ENCODE measurements at places on chromosomes 12 and 14.

GRCh38 chr12:93242154-93242972 lies 135.4 kb upstream of the NUDT4 start:
- DNase-seq: no peak

DNA sequence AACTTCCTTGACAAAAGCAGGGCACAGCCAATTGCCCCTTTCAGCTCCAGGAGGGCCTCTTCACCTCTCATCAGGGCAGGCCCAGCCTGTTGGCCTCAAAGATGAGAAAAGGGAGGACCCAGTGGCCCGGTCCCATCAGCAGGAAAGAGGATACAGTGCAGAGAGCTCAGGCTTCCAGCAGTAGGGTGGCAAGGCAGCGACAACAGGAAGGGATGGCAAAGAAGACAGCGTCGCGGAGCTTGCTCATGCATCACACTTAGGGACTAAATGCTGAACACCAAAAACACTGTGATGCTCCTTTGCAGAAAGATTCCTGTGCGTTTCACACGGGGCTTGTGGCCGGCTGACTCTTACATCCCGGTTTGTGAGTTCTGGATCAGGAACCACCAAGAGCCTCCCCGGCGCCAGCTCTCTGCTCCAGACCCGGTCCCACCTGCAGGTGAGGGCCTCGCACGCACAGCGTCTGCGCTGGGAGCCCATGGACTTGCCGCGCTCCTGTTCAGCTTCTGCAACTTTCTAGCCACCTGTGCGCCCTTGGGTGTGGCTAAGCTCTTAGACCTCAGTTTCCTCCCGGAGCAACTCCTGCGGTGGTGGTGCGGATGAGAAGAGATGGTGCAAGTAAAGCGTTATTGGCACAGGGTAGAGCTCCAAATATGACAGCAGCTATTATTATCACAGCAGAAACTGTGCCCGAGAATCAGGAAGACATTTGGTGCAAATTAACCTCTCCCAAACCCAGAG lies 15.3 kb upstream of the BCL7A start:
- DNase-seq: peak; percentile 11

GRCh38 chr14:89807151-89807550 lies 147.4 kb downstream of the EFCAB11 start:
- DNase-seq: no peak

- DNase-seq: peak; percentile 89
These were observed 18.6 kb downstream of the LGMN start for GRCh38 chr14:92729634-92730358.

DNA sequence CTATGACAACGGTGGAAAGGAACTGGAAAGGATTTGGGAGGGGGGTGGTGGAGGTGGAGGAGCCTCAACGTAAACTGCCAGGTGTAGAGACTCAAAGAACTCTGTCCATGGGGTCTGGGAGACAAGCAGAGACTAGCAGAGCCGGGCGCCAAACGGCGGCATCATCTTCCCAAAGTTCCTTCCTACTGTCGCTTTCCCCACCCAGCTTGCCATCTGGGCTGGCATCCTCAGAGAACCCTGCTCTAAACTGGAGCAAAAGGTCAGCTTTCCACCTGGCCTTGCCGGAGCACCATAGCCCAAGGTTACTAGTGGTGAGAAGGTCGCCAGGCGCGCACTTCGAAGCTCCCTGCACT lies 4.0 kb upstream of the IRF2BPL start:
- DNase-seq: no peak

DNA sequence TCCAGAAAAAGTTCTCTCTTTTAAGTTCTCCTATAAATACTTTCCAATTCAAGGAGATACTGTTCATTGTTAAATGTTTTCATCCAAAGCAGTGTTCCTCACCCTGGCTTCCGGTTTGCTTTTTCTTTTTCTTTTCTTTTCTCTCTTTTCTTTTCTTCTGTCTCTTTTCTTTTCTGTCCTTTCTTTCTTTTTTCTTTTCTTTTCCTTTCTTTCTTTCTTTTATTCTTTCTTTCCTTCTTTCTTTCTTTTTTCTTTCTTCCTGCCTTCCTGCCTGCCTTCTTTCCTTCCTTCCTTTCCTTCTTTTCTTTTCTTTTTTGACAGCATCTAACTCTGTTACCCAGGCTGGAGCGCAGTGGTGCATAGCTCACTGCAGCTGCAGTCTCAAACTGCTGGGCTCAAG lies 75.8 kb downstream of the PPM1A start:
- DNase-seq: no peak

- no peak for DNase-seq
These were observed 4.5 kb upstream of the TMEM233 start for GRCh38 chr12:119589097-119589496.

- DNase-seq: no peak
These were observed 37.3 kb downstream of the SSH1 start for GRCh38 chr12:108819920-108820706.

DNA sequence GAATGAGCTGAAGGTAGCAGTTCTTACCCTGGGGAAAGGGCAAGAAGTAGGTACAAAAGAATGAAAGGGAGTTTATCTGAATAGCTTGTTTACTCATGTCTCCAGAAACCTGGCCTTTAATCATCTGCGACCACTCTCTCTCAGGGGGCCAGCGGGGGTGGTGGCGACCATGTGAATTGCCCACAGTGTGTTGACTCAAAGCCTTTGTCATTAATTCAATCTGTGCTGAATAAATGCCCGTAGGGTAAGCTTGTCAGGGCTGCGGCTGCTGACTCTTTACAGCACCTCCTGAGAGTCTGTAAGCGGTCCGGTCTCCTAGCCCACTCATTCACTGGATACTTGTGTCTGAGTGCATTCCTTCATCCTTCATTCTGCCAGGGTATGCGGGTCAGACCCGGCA lies 874.4 kb downstream of the SLC6A15 start:
- no peak for DNase-seq

DNA sequence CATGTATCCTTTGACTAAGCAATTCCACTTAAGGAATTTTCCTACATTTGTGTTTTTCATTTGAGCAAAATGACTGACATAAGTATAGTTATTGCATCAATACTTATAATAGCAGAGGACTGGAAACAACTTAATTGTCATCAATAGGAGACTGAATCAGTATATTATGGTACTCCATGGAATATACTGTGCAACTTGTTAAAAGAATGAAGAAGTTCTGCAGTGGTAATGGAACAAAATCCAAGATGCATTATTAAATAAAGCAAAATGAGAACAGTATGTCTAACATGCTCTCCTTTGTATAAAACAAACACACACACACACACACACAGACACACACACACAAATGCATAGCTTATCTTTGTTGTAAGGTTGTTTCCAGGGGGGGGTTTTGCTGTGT lies 303.1 kb downstream of the RAD51B start:
- no peak for DNase-seq

DNA sequence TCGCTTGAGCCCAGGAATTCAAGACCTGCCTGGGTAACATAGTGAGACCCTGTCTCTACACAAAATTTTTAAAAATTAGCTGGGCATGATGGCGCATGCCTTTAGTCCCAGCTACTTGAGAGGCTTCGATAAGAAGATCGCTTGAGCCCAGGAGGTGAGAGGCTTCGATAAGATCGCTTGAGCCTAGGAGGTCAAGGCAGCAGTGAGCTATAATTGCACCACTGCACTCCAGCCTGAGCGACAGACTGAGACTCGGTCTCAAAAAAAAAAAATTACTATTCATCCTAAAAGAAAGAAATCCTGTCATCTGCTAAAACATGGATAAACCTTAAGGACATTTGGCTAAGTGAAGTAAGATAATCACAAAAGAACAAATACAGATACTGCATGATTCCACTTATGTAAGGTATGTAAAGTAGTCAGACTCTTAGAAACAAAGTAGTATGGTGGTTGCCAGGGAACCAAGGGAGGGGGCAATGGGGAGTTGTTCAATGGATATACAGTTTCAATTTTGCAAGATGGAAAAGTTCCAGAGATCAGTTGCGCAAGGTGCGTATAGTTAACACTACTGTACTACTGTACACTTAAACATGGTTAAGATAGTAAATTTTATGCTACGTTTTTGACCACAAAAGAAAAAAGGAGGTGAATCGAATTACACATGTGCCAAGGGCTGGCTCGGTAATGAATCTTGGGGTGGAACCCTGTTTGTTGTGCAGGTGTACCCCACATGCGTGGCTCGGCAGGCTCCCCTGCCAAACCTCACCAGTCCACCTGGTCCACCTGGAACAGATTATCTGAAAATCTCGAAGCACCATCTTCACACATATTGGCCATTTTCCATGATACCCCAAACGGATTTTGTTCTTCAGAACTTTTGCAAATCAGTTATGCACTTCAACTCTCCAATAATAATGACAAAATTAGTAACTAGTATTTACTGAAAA lies 18.3 kb upstream of the ATP2A2 start:
- DNase-seq: no peak

- no peak for DNase-seq
These were observed 240.8 kb downstream of the ZFP36L1 start for GRCh38 chr14:68552075-68552474.

GRCh38 chr12:6294156-6295093 lies 16.1 kb upstream of the PLEKHG6 start:
- no peak for DNase-seq

Measured in activated CD4-positive, alpha-beta T cell treated with anti-CD3 and anti-CD28 coated beads, Interleukin-10, Interleukin-2, amounts not matched to agents 100 ng/mL and 50 ng/mL, durations not matched to agents 16 hours and 8 hours (primary cell).